Ascending aorta (tissue), 2 donors: ENCODE measurements at places on chromosomes 1 and 21. TPM values are rescaled to one million over a fixed set of nuclear protein-coding genes. Genes with fewer than 3 reads are reported as not detected.

The RASSF5 gene
- total RNA-seq: 8.9 TPM

The PRRX1 gene
- total RNA-seq: 123 TPM

The OR6K2 gene
- total RNA-seq: not detected

The KRTAP12-2 gene
- not detected for total RNA-seq
